ENCODE measurements at places on chromosomes 16 and 17.

DNA sequence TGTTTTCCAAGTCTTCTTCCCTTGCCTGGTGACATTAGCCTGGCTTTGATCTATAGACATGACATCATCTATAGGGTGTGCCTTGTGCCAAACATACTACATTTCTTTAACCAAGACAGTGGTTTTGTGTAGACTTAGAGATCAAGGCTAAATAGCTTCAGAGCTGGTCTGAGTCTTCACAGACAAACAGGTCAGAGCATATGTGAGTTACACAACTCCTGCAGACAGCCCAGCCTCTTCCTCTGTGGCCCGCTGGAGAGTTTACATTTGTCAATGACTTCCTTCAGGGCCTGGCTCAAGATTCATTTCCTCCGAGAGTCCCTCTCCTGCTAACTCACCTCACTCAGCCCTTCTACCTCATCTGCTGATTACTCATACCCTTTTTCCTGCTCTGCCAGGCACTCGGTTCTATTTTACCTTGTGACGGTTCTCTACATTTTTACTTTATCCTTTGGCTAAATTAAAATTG, 73.1 kb upstream of the TANC2 start:
- no peak for DNase-seq

DNA sequence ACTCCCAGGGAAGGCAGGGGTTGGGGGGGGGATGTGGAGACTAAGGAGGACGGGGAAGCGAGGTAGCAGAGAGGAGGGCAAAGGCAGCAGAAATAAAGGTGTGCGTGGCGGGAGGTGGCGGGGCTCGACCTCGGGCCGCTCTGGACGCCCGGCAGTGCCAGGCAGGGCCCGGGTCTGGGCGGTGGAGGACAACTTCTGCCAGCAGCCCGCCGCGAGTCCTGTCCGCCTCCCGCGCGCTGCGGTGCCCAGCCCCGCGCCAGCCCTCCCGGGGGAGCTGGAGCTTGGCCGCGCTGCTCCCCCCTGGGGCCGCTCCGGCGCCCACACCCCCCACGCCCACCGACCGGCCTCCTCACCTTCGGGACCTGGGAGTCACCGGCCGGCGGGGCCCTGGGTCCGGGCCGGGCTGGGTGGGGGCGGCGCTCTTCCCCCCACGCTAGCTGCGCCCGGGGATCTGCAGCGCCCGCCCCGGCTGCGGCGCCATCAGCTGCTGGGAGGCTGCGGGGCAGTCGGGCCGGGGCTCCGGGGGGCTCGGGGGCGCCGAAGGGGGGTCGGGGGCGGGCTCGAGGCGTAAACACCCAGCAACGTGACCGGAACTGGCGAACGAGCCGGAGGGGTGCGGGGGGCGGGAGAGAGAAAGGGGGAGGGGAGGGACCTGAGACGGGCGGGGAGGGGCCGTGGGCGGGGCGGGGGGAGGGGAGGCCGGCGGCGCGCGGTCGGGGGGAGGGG, at the start of gene CCDC92B:
TSS of gene CCDC92B (minus strand) at position 595 of the 726 bp plus-strand sequence. CDS start 14,507 bp downstream, outside the sequence.
- peak; percentile 46 for DNase-seq

GRCh38 chr17:79966681-79967080, 69.0 kb downstream of the TBC1D16 start:
- DNase-seq, result no peak

GRCh38 chr17:55990332-55991006, 162.8 kb upstream of the ANKFN1 start:
- no peak for DNase-seq

- no peak for DNase-seq
Observed at GRCh38 chr17:77373299-77374169, 232.8 kb downstream of the SEC14L1 start.

DNA sequence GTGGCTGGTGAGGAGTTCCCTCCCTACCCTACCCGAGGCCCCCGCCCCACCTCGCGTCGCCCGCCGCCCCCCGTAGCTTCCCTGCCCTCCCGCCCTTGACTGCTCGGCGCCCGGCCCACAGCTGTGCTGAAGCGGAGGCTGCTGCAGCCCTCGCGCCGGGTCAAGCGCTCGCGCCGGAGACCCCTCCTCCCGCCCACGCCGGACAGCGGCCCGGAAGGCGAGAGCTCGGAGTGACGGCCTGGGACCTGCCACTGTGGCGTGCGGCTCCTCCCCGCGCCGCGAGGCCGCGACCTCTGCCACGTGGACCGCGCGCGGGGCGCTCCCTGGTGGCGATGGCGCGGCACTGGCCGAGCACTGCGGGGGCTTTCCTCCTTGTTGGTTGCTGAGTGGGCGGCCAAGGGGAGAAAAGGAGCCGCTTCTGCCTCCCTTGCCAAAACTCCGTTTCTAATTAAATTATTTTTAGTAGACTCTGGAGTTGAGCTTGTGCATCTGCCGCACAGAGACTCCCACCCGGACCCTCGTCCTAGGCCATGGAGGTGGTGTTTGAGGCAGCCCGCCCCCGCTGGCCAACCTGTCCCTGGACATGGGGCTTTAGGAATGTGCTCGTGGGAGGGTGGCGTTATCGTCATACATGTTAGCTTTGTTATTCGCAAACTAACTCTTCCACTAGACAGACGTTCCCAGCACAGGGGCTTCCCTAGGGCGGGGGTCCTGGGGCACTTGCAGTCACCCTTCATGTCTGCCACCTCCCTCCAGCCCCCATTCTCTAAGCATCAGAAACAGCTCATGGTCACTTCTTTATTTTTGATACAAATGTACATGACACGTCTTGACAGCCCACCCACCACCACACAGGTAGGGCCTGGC, 4.4 kb downstream of the TP53I13 start:
- DNase-seq, result no peak

DNA sequence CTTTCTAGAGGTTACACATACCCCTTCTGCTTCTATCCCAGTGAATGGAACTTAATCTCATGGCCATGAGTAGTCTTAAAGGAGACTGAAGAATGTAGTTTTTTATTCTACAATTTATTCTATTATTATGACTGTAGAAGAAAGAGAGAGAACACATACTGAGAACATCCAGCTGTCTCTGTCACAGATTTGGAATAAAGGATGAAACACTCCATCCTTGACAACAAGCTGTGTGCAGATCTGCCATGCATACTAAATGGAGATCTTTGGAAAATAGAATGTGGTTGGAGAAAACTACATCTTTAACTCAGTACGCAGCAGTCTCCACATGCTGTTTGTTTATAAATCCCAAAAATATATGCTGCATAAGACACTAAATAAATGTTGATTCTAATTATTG, 54.1 kb upstream of the NUDT7 start:
- no peak for DNase-seq

GRCh38 chr17:75672011-75672410, 4.9 kb downstream of the SAP30BP start:
- DNase-seq, result no peak

- DNase-seq, result no peak
Observed at GRCh38 chr16:10663146-10663545, 31.6 kb downstream of the TEKT5 start.

GRCh38 chr17:41814195-41814594, 1.4 kb downstream of the FKBP10 start:
- DNase-seq, result no peak

DNA sequence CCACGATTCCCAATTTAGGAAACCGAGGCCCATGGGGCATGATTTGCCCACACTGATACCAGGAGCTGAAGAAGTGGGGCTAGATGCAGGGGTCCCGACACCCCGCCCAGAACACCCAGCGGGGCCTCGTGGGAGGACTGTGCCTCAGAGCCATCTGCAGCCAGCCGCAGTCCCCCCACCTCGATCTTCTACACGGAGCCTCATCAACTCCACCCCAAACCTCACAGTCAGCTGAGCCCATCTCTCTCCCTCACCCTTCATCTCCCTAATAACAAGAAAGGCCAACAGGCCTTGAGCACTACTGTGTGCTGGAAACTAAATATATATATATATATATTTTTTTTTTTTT, 4.2 kb downstream of the ITGAE start:
- no peak for DNase-seq

DNA sequence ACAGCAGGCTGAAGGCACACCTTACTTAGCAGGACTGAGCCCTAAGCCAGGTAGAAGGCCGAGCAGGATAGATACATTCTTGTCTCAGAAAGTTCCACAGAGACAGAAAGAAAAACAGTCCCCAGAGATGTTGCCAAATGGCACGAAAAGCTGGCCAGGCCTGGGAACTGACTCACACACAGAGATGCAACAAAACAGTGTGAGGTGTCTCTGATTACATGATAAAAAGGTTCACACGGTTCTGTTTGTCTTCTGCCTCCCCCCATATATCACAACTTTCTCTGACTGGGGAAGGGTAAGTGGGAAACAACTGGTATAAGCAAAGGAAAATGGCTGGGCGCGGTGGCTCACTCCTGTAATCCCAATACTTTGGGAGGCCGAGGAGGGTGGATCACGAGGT, 1.7 kb downstream of the WBP2 start:
- DNase-seq, result no peak

DNA sequence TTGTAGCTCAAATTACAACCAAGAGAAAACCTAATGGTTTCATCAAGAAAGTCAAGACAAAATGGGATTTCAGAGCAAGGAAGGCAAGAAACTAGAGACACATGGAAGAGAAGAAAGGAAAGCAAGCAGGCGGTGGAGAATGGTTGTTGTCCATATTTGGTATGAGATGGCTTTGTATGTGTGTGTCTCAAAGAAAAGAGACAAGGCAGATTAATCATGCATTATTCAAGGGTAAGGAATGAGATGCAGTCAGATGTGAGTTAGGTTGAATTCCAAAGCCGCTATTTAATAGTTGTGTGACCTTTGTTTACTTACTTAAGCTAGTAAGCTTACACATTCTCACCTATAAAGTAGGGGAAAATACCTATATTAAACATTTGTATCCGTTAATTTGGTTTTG, 1029.6 kb downstream of the CDH11 start:
- no peak for DNase-seq

DNA sequence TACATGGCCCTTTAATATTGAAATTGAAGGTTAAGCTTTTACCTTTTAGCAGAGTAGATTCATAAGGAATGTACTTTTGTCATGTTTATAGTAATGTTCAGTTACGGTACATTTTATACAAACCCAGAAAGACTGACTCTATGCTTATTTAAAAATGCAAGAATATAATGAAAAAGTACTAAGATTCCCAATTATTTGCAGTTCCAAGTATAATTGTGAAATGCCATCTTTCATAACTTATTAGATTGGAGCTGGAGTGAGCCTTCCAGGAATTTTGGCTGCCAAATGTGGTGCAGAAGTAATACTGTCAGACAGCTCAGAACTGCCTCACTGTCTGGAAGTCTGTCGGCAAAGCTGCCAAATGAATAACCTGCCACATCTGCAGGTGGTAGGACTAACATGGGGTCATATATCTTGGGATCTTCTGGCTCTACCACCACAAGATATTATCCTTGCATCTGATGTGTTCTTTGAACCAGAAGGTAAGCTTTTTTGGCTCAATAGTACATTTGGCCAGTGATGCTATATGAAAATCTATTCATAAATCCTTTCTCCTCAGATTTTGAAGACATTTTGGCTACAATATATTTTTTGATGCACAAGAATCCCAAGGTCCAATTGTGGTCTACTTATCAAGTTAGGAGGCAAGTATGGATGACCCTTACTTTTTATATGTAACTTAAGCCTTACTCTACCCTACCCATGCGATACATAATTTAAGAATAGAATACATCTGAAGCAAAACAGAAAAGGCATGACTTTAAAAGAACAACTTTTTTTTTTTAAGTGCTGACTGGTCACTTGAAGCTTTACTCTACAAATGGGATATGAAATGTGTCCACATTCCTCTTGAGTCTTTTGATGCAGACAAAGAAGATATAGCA, 4.2 kb downstream of the SRSF2 start:
- no peak for DNase-seq

GRCh38 chr16:2777903-2778629, 986 bp upstream of the ELOB start:
- peak; percentile 15 for DNase-seq

- DNase-seq, result no peak
Observed at GRCh38 chr17:29710891-29711418, 88.2 kb upstream of the CORO6 start.

DNA sequence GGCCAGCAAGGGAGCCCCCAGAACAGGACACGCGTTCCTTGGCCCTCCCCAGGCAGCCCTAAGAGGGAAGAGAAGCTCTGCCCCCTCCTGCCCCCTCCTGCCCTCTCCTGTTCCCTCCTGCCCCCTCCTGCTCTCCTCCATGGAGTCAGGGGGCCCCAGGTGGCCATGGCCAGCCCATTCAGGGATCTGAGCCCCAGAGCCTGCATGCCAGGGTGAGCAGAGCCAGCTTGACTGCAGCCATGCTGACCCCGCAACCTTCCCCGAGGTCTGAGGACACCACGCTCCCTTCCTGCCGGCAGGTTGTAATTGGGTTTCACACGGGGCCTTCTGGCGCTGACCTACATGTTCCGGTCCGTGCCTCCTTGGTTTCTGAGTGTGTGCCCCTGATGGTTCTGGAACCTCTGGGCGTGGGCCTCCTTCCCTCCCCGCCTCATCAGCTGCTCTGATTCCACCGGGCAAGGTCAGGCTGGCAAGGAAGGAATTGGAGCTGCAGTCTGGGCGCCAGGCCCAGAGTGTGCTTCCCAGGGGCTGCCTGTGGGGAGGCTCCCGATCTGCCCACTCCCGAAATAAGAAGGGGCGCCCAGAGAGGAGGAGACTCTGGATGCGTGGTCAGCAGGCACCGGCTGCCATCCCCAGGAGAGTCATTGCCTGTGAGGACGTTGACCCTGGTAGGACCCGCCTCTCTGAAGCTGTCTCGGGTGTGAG, 23.7 kb upstream of the NPTX1 start:
- DNase-seq, result no peak

DNA sequence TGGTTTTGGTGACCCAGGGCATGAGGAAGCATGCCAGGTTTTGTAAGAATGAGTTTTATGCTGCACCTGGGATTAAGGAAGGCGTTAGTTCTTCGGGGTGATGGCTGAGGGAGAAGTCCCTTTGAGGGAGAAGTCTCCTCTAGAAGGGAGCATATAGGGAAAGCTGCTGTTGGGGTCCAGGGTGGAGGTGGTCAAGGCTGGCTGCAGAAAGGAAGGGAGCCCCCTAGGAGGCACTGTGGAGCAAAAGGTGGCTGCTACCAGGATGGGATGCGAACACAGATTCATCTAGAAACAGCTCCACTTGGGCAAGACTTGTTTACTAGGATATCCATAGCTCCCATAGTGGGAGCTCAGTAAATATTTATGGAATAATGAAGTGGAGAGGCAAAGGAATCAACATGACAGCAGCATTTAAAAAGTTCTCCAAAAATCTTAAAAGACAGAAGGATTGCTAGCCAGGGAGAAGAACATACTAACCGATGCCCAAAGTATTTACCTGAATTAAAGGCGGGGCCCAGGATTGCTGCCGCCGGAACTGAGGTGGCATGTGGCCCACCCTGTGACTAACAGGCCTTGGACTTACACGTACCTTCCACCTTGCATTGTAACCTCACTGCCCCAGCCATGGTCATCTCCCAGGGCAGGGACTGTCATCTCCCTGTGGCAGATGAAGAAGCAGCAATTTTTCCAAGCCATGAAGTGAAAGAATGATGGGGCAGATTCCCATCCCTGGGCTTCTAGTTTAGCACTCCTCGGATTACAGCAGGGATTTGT, 7.1 kb upstream of the LPCAT2 start:
- DNase-seq, result no peak

GRCh38 chr16:85767531-85767930, 16.6 kb upstream of the C16orf74 start:
- DNase-seq, result no peak

Measured in NCI-H2227 treated with DMSO at 0.1 percent for 48 hours (cell line).